Bronchial epithelial cell (primary cell): ENCODE measurements at places on chromosomes 2 and 18.

DNA sequence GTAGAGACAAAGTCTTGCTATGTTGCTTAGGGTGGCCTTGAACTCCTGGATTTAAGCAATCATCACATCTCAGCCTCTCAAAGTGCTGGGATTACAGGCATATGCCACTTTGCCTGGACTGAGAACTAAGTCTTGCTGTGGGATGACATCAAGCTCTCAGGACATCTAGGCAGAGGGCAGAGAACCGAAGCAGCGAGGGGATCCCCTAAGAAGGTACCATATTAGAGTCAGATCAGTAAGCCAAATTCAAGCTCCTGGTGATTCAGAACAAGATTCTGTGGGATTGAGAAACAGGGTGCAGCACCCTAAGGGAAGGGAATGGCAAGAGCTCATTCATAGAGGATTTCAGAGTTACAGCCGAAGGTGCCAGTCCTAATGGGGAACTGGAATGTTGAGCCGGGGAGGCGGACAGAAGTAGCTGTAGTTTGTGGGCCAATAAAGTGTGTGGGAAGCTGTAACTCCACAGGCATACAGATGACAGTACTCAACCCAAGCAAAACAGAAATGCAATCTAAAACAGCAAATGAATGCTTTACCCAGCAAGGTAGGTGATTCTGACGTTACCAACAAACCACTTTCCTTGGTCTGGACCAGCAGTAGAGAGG, 30.9 kb downstream of the EPHA4 start:
- peak; percentile 30 for DNase-seq

DNA sequence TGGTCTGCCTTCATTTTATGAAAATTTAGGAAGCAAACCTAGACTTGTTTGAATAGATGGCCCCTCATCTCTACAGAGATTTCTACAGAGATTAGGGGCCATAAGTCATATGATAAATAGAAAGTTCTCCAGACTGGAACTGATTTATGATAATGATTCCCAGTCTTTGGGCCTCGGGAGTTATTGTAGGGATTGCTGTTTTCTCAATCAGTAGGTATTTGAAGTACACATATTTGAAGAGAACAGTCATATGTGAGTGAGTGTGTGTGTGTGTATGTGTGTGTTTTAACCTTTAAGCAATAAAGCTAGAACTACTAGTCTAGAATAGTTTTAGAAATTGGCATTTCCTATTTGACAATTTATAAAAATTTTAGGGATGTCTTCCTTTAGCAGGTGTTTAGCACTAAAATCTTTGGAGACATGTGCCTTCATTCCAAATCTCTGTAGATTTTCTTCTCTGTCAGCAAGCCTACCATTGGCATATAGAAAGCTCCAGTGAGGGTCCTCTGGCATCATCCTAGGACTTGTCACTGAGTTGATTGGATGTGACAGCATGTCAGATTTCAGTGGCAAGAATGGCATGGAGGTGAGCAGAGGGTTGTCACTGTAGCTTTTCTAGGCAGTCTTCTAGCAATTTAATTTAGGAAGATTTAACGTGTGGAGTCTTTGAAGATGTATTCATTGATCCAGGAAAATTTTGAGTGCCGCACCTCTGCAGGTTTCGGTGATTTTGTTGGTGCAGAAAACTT, 71.2 kb downstream of the MYO1B start:
- DNase-seq: no peak

- no peak for DNase-seq
These were observed 15.8 kb upstream of the PROKR1 start for GRCh38 chr2:68627615-68628014.

- DNase-seq: peak; percentile 41
These were observed 23.6 kb upstream of the SLC9A4 start for GRCh38 chr2:102449370-102449974.

DNA sequence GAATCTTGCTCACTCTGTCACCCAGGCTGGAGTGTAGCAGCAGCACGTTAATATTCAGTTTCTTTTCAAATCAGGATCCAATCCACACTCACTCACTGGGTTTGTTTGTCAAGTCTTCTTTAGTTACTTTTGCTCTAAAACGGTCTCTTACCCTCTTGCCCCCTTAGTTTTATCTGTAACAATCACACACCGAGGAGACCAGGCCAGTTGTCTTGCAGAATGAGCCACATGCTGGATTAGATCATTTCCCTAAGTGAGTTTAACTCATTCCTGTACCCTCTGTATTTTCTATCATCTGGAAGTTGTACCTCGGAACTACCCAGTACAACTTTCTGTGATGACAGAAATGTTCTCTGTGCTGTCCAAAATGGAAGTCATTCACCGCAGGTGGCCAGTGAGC, 20.7 kb upstream of the TOGARAM2 start:
- DNase-seq: no peak

- no peak for DNase-seq
These were observed 252.4 kb upstream of the ZNF521 start for GRCh38 chr18:25604196-25604893.

DNA sequence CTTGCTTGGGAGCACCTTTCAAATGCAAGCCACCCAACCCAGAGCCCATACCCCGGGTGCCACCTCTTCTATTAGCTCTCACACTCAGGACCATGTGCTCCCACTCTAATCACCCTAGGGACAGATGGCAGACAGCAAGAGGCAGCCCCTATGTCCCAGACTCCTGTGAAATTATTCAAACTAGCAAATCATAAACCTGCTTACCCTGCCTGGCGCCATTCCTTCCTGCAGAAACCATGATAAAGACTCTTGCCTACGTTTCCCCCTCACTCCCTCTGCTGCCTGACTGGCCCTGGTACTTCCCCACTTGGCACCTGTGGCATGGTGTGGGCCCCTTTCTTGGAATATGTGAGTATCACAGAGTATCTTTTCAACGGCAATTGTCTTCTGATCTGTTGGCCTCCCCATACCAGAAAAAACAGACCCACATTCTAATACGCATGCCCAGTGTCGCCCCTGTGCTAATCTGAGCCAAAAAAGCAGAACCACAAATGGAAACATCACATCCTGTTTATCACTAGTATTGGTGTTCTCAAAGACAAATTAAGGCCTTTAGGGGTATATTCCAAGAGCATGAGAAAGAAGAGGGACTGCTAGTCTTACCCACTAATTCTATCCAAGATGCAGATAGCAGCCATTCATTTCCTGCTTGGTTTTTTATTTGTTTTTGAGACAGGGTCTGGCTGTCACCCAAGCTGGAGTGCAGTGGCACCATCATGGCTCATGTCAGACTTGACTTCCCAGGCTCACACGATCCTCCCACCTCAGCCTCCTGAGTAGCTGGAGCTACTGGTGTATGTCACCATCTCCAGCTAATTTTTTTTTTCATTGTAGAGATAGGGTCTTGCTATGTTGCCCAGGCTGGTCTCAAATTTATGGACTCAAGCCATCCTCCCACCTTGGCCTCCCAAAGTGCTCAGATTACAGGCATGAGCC, 44.1 kb upstream of the TTC39C start:
- no peak for DNase-seq

GRCh38 chr18:13120983-13121441, 97.5 kb upstream of the LDLRAD4 start:
- no peak for DNase-seq
